ENCODE measurements at places on chromosomes 2 and 18. TPM values are rescaled to one million over a fixed set of nuclear protein-coding genes. Genes with fewer than 3 reads are reported as not detected.

DNA sequence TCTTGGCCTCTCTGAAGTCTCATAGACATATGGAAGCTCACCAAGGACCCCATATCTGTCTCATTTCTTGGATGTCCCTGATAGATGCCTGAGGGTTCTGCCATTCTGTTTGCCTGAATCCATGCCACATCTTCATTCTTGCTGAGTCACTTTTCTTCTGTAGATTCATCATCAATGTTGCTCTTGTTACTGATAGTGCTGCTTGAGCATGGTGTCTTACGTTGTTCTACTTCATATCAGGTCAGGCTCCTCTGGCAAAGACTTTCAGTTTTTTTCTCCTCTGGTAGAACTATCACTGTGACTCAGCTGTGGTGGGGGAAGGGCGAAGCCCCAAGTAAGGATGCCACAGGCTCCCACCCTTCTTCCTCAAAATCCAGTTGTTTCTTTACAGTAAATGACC, 885.2 kb downstream of the DCDC2C start:
- no peak for DNase-seq

- no peak for DNase-seq
Observed at GRCh38 chr2:191366199-191366598, 121.0 kb downstream of the MYO1B start.

DNA sequence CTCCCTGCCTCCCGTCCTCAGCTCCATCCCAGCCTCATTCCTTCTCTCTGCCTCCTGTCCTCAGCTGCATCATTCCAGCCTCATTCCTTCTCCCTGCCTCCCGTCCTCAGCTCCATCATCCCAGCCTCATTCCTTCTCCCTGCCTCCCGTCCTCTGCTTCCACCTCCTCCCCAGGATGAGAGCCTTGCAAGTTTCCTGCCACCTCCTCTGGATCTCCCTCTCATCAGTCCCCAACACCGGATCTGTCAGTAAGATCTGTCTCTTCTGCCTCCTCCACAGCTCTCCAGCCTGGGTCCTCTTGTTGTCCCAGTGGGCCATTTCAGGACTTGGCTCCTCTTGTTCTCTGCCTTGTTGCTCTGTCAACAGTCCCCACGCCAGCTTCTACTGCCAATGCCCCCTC, 130.9 kb downstream of the NDUFA10 start:
- no peak for DNase-seq

DNA sequence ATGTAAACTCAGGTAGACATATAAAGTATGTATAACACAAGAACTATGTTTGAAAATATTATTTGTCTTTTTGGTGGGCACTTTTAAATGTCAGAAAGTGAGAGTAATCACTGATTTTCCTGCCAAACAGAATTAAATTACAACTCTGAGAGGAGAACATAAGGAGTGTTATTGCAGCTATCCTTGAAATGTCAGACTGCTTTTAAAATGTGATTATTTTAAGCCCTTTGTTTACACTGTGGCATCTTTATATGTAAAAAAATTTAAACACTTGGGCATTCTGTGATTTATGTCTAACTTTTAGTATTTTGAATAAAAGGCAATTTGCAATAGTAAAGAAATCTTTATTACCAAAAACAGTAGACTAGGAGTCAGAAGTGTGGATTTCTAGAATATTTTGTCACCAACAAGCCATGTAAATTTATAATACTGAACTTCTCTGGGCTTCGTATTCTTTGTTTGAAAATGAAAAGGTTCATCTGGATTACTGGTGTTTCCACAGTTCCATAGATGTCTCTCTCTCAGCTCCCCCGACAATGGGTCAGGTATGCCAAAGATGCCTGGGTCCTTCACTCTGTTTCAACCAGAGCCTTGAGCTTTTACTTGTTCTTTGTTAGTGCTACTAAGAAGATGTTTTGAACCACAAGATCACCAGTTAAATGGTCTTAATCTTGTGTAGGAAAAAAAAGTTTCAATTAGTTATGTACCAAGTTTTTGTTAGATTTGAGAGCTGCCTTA, 38.8 kb downstream of the GULP1 start:
- DNase-seq, result no peak

PARD6G gene
- total RNA-seq, result 2.2 TPM

GRCh38 chr2:44707945-44708660, 233.4 kb upstream of the SIX3 start:
- no peak for DNase-seq

SLC1A4 gene
- 23.4 TPM for total RNA-seq

SPATA3 gene
- total RNA-seq, result not detected

- DNase-seq, result no peak
Observed at GRCh38 chr2:144248350-144249034, 271.4 kb downstream of the ZEB2 start.

DNA sequence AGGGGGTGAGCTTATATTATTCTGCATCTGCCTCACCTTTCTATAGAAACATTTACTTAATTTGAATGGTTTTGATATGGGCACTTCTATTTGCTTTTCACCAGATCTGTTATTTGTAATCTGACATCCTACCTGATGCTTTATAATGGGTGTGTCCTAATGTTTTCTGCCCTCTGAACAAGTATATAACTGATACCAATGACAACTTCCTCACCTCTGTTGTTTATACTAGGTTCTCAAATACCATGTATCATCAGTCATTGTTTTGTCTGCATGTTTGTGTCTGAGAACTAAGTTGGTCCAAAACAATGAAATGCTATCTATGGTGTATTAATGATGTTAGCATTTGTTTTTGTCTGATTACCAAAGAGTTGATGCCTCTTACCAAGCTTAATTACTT, 45.8 kb downstream of the ITGA6 start:
- DNase-seq, result no peak

DNA sequence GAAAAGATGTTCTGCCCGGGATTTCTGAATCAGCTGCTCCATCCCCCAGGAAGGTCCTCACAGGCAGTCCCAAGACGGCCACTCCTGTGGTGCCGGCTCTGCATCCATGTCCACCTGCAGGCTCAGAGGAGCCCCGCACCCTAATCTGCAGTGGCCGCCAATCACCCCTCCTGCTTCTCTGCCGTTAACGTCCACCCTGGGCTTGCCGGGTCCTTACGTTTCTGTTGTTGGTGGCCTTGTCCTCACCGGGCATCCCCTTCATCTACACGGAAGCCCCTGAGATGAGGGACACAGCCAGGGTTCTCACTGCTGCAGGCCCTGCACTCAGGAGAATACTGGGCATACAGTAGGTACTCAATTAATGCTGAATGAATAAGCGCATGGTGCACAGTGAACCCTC, 131.5 kb upstream of the SNTG2 start:
- DNase-seq, result no peak

GRCh38 chr2:98771721-98772524, 41.0 kb upstream of the MGAT4A start:
- DNase-seq, result no peak

DNA sequence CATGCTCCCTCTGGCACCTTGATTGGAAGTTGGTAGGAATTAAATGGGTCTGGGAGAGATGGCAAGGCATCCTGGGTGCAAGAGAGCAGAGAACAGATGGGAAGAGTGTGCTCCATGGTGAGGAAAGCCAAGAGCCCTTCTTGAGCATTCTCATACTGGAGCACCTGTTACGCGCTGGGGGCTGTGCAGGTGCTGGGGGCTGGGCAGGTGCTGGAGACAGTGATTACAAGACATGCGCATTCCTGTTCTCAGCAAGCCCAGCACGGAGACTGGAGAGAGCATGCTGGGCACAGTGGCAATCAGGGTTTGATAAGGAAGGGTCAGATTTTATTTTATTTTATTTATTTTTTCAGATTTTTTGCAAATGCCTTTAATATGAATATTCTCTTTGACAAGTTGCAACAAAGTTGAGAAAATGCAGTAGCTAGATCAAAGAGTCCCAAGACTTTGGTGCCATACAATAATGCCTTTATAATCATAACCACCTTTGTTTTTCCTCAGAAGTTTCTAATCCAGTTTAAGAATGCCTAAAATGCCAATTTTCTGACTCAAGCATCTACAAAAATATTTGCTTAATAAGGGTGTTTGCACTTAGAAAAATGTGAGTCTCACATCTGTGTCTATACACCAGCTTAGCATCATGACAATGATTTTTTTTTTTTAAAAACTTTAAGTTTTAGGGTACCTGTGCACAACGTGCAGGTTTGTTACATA, 193.3 kb downstream of the RNF152 start:
- no peak for DNase-seq

DGUOK gene
- total RNA-seq, result 19.6 TPM

DNA sequence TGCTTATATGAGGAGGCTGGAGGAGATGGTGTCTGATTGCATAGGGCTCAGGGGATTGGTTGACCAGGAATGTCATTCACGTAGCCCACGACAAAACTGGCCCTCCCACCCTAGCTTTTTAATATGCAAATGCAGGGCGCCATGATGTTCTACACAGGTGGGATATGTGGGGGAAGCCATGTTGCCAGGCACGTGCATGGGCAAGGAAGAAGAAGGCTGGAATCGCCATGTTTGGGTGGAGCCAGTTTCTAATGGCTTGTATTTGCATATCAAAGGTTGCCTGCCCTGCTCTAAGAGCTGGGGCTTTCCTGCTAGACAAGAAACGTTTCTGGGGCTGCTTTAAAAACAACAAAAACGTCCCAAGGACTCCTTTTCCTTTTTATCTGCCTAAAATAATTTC, 26.5 kb upstream of the LINC00305 start:
- no peak for DNase-seq

DNA sequence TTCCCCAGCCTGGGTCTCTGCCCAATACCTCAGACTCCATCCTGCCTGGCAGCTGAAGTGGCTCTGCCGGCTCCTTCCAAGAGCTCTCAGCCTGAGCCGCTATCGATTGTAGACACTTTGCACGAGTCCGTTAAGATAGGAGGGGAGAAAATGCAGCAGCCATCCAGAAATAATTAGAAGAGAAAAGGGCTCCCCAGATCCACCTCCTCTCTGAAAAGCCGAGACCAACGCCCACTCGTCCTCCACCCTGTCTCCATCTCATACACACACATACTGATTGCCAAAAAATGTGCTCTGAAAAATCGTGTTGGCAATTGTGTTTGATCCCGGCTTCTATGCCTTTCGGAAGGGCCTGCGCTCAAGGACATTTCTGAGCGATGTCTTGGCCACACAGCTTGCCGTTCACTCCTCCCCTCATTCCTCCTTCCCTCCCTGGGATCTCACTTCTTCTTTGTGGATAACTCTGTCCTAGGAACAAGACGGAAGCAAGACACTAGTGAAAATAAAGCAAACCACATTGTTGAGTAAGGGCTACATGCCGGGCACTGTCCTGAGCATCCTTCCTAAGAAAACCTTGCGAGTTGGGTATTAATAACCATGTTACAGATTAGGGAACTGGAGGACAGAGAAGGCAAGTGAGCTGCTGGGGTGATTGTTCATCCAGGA, 372.8 kb upstream of the MYT1L start:
- no peak for DNase-seq

GRCh38 chr2:163077241-163077640, 238.7 kb upstream of the KCNH7 start:
- DNase-seq, result no peak

DNA sequence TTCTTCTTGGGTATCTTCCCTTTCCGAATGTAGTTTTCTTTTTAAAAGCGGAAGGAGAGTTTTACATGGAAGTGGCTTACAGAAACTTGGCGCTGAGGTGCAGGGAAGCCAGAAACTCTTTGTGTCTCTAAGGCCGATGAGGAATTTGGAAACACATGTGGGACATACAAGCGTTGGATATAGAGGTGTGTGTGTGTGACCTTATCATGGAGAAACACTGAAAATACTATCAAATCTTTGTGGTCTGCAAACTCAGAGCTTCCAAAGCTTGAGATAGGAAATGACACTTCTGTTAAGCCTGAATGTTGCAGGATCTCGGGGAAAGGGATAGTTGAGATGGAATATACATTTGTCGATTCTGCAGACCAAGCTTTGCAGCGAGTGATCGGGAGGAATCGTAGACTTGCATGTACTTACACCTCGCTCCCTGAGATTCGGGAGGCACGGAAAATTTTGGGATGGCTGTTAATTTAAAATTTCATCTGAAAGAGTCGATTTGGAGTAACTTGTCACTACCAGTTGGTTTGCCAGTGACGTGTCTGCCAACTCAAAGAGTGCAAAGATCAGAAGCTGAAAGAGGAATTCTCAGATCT, 1.0 kb downstream of the NAB1 start:
- DNase-seq, result no peak

- DNase-seq, result no peak
Observed at GRCh38 chr18:501406-501714, 859 bp upstream of the COLEC12 start.

CEP192 gene
- 14.8 TPM for total RNA-seq

DNA sequence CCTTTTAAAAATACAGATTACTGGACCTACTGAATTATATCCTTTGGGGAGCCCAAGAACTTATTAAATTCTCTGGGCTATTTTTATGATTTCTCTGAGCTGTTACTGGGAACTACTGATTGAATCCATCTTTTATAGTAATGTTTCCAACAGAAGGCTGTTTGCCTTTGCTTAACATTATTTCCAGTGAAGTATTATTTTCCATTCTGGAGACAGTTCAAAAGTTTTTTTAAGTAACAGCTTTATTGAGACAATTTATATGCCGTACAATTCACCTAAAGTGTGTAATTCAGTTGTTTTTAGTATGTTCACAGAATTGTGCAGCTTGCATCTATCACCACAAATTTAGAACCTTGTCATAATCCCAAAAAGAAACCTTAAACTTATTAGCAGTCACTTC, 100.6 kb downstream of the BABAM2 start:
- DNase-seq, result no peak

DNA sequence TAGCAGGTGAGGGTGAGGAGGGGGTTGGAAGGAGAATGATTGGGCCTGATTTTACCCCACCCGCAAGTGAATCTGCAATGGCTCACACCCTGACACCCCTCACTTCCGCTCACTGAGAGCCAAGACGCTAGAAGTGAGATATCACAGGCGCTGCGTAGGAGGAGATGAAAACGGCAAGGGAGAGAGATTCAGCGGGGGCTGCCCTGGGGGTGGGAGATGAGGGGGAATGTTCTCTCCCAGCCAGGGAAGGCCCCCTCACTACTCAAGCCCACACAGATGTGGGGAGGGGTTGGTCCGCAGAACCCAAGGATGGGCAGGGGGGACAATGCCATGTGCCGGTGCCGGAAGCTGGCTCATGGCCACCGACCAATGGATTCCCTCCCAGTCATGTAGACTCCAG, 32.9 kb downstream of the LOXHD1 start:
- no peak for DNase-seq

POTEI gene
- total RNA-seq, result not detected

- no peak for DNase-seq
Observed at GRCh38 chr2:186670831-186671230, 23.0 kb upstream of the FAM171B start.

DNA sequence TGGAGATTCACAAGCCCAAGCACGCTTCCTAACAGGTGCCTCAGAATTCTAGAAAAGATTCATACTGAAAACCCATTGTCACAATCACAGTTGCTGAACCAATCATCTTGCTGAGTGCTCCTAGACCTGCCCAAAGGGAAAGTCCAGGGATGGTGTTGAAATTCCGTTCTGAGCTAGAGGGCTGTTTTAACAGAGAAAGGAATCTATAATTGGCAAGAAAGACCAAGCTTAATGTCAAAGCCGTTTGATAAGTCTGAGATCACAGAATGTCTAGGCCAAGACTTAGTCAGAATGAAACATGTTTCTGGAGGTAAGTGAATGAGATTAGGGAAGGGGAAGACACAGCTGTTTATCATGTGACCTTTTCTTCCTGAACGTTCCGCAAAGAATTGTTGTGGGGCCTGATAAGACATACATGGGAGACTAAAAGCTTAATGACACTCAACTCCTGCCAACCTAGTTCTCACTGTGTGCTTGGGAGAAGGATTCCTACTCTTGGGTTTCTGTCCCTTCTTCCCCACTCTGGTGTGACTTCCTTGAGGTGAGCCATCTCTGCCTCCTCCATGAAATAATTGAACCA, 27.5 kb downstream of the PMAIP1 start:
- no peak for DNase-seq

EEF1B2 gene
- total RNA-seq, result 328 TPM
